ENCODE measurements at places on chromosomes 7 and 10. TPM values are rescaled to one million over a fixed set of nuclear protein-coding genes. Genes with fewer than 3 reads are reported as not detected.

Gene FAM221A
- total RNA-seq, result 34.4 TPM

Gene MAD1L1
- 50.6 TPM for total RNA-seq

DNA sequence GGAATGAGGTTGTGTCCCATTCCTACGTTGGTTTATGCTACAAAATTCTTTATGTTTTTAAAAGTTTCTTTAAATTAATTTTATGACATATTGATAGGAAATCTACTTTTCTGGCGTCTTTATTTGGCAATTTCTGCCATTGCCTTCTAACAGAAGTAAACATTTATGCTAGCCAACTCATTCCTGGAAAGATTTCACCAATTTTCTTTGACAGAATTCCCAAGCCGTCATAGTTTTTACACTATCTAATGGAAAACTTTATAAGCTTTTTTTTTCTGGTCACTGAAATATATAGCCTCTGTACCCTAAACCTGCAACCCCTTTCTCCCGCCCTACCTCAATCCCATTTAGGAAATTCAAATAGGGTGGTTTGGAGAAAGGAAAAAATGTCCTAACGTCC, 6.1 kb upstream of the TCAF1 start:
- DNase-seq, result no peak

Gene CSGALNACT2
- 8.9 TPM for total RNA-seq

Gene CAMK2B
- 9.3 TPM for total RNA-seq

Gene PNLIPRP3
- total RNA-seq, result not detected

Gene PAX4
- total RNA-seq, result 23.6 TPM

DNA sequence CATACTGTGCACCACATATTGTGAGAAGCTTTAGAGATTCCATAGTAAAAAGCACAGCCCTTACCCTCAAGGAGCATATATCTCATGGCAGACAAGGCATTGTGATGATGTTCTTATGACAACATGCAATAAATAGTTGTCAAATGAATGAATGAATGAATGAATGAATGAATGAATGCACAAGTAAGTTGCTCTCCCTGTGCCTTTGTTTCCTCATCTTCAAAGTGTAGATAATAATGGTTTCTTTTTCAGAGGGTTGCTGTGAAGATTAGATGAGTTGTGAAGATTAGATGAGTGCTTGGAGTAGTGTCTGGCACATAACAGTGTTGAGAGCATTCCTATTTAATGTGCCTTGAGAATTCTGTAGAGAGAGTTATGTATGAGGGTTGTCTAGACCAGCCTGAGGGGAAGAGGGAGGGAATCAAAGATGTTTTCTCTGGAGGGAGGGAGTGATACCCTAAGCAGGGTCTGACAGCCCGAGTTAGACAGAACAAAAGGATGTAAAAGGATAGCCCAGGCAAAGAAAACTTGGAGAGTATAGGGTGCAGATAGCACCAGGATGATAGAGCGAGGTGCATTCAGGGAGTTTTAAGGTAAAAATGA, 217.2 kb downstream of the RELN start:
- no peak for DNase-seq

- no peak for DNase-seq
Measured at GRCh38 chr7:4613846-4614548, 68.1 kb upstream of the FOXK1 start.

DNA sequence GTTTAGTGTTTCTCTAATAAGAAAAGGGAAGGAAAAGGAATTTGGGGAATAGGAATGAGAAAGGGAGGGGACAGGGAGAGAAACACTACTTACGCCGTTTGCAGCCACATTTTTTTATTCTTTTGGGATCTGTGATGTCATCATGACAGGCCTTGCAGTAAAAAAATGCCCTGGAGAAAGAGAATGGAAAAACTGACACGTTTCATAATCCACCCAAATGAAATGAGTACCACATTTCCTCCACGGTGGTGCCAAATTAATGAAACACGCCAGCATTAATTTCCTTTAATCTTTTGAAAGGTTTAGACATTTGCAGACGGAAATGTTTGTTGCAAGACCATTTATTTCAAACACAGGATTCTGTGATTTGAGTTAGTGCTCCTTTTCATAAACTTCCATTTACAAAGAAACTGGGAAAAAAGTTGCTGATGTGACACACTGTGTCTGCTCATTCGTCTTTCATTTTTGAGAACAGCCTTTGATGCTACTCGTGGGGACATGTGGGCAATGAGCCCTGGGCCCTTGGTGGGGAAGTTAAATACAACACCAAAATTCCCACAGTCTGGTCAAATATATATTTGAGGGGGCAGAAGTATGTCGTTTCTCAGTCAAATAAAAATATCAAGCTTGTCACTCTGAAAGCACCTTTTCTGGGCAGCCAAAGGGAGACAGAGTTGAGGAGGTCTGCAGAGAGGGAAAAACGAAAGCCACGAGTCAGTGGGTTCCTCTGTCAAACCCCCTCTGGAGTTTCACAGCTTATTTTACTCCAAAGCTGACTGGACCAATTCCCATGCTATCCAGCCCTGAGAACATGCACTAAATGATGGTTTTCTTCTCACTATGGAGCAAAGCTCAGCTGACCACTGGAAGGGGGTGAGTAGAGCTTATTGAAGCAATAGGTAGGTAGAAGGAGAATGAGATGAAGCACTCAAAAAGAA, 625.5 kb downstream of the KCNMA1 start:
- DNase-seq, result no peak

Gene BMPR1A
- total RNA-seq, result 89.7 TPM

- DNase-seq, result no peak
Measured at GRCh38 chr7:112103246-112103645, 103.0 kb downstream of the DOCK4 start.

DNA sequence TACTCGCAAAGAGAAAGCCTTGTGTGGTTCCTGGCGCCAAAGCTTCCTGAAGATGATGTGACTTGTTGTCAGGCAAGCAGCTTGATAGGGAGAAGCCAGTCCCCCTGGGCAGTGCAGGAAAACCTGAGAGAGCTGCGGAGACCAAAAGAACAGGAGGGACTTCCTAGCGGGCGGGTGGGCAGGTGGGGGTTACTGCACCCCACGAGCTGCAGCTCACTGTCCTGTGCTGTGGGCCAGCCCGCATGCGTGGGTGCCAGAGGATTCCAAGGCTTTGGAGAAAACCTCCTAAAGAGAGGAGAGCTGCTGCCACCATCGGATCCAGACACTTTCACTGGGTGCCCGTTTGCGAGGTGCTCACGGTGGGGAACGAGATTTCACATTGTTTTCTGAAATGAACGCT, 145.1 kb downstream of the ACTR3B start:
- DNase-seq, result no peak

Gene STEAP4
- total RNA-seq, result not detected

GRCh38 chr10:63667596-63668480, 146.6 kb downstream of the REEP3 start:
- no peak for DNase-seq

Gene EBLN1
- total RNA-seq, result not detected

- DNase-seq, result no peak
Measured at GRCh38 chr7:123157606-123158005, 42.2 kb downstream of the SLC13A1 start.

Gene TMEM229A
- not detected for total RNA-seq

Gene FAM25A
- not detected for total RNA-seq

DNA sequence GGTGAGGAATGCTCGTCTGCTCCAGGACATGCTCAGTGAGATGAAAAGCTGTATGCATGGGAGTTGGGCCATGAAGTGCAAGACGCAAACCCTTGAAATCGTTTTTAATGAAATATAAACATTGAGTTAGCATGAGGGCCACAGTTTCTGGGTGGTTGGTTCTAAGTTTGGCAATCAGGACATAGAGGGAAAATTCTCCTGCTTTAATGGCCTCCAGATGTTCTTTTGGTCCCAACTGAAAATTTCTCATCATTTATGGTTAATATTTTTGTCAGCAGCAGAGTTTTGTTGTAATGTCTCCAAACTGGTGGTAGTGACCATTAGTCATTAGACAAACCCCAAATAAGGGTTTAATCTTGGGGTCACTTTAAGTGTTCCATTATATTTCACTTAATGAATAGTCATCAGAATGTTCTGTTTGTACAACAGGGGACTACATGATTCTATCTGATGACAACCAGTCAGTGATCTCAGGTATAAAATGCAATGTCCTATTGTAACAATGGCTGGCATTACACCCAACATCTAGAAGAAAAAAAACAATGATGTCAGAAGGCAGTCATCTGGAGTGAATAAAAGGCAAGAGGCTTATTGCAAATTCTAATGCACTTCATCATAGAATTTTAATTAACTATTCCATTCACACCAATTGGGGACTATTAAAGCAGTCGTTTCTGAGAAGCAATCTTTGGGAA, 197.4 kb downstream of the JCAD start:
- DNase-seq, result no peak

DNA sequence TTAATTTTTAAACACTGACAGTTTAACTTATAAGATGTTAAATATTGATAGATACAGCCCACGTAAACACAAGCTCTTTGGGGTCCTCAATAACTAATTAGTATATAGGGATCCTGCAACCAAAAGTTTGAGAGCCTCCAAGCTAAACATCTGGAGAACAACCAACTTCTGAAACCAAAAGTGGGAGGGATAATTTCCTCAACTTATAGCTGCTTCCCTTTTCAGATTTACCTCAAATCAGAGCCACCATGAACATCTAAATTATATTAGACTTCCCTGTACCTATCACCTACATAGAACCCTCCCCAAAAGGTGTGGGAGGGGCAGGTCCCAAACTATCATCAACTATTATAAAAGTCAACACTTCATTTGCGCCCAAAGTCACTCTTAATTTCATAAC, 8.6 kb downstream of the PSAP start:
- no peak for DNase-seq

All from progenitor cell of endocrine pancreas (in vitro differentiated cells).